ENCODE measurements at places on chromosomes 2 and 18.

DNA sequence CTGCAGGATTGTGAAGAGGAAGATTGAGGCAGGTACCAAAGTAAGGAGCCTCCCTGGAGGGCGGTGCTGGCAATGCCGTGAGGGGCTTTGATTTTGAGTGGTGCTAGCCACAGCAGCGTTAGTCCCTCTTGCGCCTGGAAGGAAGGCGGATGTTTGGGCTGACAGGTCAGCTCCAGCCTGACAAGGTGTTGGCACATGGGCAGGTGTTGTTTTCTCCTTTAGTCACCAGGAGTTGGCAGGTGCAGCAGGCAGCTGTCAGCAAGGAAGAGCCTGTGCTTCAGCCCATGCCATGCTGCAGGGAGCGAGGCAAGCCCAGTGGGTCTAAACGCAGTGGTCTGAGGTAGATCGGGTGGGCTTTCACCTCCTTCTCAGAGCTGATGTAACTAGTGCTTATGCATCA is 8.5 kb downstream of the SEC11C start:
- no peak for DNase-seq

DNA sequence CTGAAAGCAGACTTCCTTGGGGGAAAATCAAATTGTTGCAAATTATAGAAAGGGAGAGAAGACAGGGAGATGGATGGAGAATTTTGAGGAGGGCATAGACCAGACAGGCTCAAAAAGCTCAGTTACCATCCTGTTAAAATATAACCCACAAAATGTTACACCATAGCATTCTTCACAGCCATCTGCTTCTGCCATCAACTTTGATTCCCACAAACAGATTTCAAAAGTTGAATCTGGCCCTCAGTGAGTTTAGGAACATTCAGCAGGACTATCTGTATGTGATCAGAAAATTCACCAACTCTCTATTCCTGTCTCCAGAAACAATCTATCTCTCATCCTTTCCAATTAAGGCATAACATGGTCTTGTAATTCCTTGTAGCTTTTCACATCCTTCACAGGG is 159.8 kb upstream of the CCDC68 start:
- DNase-seq = no peak

DNA sequence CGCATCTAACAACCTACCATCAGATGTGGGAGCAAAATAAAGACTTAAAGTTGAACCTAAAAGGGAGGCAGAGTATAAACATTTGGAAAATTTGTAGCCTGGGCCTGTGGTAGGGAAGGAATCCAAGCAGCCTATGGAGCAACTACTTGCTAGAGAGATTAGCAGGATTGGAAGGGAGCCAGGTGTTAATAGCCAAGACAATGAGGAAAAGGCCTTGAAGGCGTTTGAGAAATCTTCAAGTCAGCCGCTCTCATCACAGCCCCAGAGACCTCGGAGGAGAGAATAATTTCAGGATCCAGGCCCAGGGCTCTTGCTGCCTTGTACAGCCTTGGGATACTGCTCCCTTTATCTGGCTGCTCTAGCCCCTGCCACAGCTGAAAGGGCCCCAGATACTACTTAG is 219.7 kb downstream of the THSD7B start:
- no peak for DNase-seq

- DNase-seq = no peak
Observed at GRCh38 chr18:10319026-10319425, 135.4 kb upstream of the APCDD1 start.

GRCh38 chr18:8847900-8848299 is 142.5 kb downstream of the MTCL1 start:
- DNase-seq = no peak

DNA sequence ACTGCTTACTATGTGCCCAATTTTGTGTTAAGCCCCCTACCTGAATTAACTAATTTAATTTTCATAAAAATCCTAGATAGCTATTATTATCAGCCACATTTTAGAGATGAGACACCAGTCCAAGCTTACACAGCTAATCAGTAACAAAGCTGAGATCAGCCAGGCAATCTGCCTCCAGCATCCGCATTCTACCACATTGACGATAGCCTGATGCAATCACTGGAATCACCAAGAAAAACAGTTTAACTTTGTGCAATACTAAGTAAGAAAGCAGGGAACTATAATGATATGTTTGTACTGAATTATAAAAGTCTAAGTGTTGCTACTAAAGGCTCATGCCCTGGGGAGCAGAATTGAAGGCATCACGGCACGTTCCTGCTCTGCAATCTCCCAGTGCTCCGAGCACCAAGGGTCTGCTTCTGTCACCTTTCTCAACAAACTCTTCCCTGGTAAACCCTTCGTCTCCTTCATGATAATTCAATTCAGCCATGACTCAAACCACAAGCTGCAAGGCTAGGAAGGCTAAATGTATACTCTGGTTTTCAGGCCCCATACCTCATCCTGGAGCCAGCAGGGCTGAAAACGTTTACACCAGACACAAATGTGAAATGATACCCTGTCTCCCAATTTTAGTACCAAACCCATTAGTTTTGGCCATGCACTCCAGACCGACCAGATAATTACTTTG is 19.4 kb downstream of the KANSL3 start:
- no peak for DNase-seq

GRCh38 chr2:55136138-55136541 is 85.9 kb upstream of the RTN4 start:
- DNase-seq = no peak

DNA sequence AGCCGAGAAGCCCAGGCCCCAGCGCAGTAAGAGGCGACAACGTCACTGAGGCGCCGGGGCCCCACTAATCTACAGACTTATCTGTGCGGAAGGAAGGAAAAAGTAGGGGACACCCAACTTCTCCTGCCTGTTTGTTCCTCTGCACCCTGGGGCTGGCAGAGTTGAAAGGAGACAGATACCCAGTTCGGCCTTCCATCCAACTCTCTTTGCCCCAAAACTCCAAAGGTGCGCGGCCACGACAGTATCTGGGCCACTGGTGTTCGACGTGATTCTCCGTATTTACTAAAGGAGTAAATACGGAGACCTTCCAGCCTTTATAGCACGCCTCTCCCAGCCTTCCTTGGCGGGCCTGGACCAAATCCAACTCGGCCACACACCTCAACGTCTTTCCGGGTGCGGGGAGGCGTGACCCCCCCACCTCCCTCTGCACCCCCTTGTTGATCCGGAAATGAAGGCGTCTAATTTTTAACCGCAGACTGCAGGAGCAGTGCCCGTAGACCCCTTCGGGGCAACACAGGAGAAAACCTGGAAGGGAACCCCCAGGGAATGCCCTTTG is 1.6 kb downstream of the SMAD7 start:
- no peak for DNase-seq

- no peak for DNase-seq
Observed at GRCh38 chr2:159317392-159318088, 31.0 kb upstream of the WDSUB1 start.

- peak; percentile 13 for DNase-seq
Observed at GRCh38 chr2:26018184-26019055, 15.5 kb upstream of the RAB10 start.

- no peak for DNase-seq
Observed at GRCh38 chr2:29518010-29518409, 402.8 kb downstream of the CLIP4 start.

- DNase-seq = no peak
Observed at GRCh38 chr2:236790963-236791362, 221.3 kb downstream of the ACKR3 start.

- no peak for DNase-seq
Observed at GRCh38 chr2:191927991-191928390, 81.1 kb upstream of the CAVIN2 start.

GRCh38 chr2:30930716-30931115 is 123.5 kb upstream of the CAPN13 start:
- no peak for DNase-seq

DNA sequence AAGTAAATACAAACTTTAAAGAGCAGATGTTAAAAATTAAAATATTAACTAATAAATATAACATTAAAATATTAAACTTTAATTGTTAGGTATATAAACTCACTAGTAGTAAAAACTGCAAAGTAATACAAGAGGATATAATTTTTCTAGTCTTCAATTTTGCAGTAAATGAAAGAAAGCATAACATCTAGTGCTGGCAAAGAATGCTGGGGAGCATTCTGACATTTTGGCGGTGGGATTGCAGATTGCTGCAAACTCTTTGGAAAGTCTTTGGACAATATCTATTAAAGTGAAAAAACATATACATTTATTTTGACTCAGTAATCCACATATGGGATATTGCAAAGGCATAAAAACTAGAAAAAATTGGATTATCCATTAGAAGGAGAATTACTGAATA is 175.0 kb downstream of the GCA start:
- no peak for DNase-seq

DNA sequence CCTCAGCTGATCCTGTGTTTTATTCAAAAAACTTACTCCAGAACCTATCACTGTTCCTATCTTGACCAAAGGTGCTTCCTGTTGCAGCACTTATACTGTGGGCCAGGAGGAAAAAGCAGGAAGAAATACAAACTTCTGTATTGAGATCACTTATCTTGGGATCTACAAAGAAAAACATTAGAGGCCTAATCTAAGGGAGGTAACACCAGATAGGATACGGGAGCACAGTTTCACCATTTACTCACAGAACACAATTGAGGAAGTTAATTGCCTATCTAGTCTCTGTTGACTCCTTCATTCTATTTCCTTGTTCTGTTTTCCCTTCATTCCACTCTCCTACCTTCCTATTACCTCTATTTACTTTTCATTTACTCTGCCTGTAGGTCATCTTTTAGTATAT is 287.2 kb upstream of the LINC00305 start:
- DNase-seq = no peak

DNA sequence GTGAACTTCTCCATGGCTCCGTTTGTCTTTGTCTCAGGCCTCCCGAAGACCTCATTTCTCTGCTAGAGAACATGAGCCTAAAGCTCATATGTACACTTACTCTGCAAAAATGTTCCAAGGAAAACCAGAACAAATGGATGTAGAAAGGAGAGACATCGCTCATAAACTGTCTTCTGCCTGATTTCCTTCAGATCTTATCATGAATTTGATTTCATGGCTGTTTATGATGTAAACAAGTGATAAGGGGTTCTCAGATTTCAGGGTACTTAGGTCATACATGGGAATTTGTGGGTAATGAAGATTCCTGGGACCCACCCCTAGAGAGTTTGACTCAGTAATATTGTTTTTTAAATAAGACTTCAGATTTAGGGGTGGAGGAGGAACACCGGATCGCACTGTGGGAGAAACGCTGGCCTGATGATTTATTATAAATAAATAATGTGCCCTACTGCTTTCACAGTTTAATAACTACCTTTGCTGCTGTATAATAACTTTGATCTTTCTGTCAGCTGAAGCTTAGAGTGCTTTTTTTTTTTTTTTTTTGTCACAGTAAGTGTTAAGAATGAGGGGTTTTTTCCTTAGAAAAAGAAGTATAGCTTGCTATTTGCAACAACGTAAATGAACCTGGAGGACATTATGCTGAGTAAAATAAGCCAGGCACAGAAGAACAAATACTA is 14.9 kb downstream of the AOX1 start:
- no peak for DNase-seq

GRCh38 chr2:207734636-207735512 is 23.4 kb downstream of the CCNYL1 start:
- DNase-seq = no peak

GRCh38 chr18:45687621-45688020 is 36.4 kb upstream of the SLC14A1 start:
- DNase-seq = no peak

GRCh38 chr18:74190086-74190485 is 41.8 kb downstream of the TIMM21 start:
- DNase-seq = no peak

DNA sequence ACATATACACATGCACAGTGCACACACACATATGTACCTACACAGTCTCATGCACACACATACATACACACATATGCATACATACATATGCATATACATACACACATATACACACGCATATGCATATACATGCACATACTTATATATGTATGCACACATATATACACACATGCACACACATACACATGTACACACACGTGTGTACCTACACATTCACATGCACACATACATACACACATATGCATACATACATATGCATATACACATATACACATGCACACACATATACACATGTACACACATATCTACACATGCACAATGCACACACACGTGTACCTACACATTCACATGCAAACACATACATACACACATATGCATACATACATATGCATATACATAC is 100.3 kb upstream of the TWIST2 start:
- DNase-seq = no peak

DNA sequence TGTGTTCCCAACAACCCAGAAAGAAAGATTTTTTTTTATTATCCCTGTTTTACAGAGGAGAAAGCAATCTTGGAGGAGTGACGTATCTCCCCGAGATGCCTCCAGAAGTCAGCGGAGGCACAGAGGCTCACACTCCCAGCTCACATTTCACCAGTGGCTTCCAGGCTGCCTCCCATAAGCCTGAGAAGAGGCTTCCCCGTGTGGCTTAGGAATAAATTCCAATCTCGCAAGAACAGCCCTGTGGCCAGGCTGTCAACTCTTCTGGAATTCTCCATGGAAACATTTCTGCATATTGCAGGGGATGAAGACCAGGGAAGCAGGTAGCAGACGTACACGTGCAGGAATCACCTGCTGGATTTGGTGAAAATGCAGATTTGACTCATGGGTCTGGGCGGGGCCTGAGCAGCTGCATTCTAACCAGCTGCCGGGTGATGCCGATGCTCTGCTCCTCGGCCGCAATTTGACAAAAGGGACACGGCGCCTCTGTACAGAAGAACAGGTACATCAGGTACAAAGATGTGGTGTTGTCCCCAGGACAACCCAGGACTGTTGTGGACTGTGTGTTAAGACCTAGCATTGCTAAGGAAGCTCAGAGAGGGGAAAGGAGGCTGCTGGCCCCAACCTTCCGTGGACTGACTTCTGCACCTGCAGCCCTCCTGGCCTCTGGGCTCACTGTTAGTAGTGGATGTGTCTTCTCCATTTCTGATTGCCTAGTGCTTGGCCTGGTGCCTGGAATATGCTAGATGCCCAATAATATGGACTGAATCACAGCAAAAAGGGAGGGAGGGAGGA is 114.2 kb upstream of the ID2 start:
- DNase-seq = no peak

- DNase-seq = no peak
Observed at GRCh38 chr2:17380003-17380402, 138.2 kb downstream of the RAD51AP2 start.

GRCh38 chr2:40740419-40740818 is 288.5 kb upstream of the SLC8A1 start:
- no peak for DNase-seq

GRCh38 chr2:8310557-8311455 is 371.1 kb upstream of the ID2 start:
- peak; percentile 48 for DNase-seq

GRCh38 chr2:100893392-100894104 is 73.6 kb downstream of the NPAS2 start:
- DNase-seq = no peak

GRCh38 chr2:238445409-238446190 is 18.9 kb downstream of the ASB1 start:
- no peak for DNase-seq

- DNase-seq = no peak
Observed at GRCh38 chr2:139721411-139721995, 941.3 kb upstream of the NXPH2 start.
